ENCODE measurements at places on chromosomes 7 and 10.

GRCh38 chr7:77222819-77223218, 23.2 kb upstream of the FGL2 start:
- DNase-seq, result no peak

DNA sequence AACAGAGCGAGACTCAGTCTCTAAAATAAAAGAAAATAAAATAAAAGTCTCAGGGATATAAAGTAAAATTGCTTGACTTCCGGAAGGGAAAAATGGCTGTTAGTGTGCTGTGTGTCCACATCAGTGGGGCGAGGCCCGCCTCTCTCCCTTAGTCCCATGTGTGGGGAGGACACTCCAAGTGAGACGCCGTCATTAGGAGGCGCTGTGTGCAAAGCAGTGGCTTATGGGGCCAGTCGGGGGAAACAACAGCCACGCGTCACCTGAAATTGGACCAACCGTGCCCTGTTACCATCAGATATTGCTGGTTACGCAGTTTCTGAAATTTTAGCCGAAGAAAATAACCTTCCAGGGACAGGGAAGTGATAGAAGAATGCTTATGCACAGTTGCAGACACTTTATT, 15.8 kb downstream of the SFXN4 start:
- DNase-seq, result no peak

GRCh38 chr7:123635551-123636359, 19.9 kb upstream of the LMOD2 start:
- DNase-seq, result no peak

DNA sequence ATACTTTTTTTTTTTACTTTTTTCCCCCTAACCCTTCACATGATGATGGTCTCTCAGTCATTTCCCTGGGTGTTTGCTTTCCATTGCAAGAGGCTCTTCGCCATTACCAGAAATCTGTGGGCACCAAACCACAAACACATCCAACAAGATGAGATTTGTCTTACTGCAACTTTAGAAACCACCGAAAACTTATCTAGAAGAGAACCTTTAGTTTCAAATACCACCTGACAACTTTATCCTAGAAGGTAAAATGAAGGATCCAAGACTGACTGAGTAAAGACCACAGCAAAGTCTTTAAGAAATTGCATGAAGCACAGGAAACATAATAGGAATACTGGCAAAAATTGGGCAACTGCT, 363.3 kb upstream of the MBL2 start:
- DNase-seq, result no peak

DNA sequence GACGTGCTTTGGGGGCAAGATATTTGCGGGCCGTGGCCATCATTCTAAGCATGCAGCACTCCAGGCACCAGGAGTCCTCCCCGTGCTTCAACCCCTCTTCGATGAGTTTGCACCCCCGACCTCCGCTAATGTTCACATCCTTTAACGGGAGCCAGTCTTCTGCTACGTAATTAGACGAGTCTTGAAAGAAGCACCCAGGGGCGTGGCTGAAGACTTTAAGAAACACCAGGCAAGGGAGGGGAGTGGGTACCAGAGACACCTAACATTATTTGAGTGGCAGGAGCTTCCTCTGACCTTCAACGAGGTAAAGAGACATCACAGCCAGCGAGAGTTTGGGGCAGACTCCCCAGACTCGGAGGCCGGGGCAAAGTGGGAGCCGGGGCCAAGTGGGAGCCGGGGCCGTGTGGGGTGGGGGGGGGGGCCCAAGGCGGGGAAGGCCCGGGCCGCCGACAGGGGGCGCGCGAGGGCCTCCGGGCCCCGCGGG, 31.1 kb upstream of the TOMM7 start:
- DNase-seq, result peak; percentile 49

DNA sequence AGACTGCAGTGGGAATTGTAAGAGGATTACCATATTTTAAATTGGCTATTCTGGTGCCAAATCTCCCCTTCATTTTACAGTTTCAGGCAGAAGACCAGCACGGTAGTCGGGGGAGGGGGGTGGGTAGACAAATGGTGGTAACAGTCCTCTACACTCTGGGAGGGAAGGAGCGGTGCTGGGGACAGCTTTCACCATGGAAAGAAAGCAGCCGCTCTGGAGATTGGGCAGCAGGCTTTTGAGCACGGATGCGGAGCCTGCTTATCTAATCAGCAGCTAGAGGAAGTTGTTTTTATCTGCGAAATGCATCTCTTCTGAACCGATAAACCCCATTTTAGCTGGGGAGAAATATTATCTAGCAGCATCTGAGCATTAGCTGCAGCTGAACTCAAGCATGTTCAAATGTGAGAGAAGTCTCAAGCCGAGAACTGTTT, 28.7 kb downstream of the IKZF1 start:
- no peak for DNase-seq
